ENCODE measurements at places on chromosomes 7 and 10.

DNA sequence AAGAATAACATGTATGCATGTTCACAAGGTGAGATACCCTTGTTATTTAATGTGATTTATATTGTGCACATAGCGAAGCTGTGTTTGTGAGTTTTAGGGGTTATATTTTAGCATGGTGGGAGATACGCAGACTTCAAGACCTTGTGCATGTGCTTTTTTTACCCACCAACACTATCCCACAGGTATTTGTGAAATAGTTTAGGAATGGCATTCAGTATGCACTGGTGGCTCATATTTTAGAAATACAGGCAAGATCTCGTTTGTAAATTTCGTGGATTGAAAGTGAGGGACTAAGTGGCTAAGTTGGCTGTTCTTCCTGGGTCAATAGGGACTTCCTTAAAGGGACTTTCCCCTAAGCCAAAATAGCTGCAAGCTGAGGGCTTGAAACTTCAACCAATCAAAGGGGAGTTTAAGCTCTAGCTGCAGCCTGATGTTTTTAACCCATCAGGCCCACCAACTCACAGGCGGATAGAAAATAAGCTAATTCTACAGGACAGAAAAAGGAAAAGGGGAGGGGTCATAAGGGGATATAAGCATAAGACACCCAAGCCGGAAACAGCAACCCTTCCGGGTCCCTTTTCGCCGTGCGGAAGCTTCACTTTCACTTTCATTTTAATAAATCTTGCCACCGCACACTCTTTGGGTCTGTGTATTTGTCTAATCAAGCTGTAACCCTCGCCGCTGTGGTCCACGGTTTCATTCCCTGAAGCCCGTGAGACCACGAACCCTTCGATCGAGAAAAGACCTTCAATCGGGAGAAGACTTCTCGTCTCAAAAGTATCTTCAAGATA lies 291.0 kb downstream of the GPR158 start:
- no peak for DNase-seq

DNA sequence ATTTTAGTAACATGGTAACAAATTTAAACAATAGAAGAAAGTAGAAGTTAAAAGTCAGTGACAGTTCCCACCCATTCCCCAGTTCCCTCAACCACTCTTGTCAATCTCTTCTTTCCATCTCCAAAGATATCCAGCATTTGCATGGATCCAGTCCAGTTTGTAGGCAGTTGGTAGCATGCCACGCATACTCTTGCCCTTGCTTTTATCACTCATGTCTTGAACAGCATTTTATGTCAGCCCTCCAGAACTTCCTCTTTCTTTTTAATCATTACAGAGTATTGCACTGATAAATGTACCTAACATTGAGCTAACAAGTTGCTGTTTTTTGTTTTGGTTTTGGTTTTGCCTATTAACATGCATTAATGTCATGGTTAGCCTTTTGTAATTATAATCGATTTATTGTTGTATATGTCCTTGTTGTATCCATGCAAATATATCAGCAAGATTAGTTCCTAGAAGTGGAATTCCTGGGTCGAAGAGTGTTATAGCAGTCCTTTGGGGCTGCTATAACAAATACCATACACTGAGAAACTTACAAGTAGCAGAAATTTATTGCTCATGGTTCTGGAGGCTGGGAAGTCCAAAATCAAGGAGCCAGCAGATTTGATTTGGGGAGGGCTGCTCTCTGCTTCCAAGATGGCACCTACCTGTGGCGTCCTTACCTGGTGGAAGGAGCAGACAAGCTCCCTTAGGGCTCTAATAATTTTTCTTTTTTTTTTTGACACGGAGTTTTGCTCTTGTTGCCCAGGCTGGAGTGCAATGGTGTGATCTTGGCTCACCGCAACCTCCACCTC lies 25.7 kb downstream of the CHST3 start:
- no peak for DNase-seq

- no peak for DNase-seq
Observed at GRCh38 chr7:139047970-139048369, 12.1 kb upstream of the ZC3HAV1L start.

DNA sequence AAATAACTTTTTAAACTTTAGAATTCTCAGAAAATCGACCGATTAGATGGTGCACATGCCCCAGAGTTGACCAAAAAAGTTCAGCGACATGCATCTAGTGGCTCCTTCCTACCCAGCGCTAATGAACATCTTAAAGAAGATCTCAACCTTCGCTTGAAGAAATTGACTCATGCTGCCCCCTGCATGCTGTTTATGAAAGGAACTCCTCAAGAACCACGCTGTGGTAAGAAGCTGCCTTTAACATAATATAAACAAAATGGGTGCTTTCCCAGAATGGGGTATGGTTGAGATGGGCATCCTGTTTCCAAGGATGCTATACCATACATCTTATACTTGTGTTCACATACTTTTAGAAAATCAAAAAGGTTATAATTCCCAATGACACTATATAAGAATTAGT lies 24.6 kb downstream of the GLRX3 start:
- DNase-seq, result no peak

DNA sequence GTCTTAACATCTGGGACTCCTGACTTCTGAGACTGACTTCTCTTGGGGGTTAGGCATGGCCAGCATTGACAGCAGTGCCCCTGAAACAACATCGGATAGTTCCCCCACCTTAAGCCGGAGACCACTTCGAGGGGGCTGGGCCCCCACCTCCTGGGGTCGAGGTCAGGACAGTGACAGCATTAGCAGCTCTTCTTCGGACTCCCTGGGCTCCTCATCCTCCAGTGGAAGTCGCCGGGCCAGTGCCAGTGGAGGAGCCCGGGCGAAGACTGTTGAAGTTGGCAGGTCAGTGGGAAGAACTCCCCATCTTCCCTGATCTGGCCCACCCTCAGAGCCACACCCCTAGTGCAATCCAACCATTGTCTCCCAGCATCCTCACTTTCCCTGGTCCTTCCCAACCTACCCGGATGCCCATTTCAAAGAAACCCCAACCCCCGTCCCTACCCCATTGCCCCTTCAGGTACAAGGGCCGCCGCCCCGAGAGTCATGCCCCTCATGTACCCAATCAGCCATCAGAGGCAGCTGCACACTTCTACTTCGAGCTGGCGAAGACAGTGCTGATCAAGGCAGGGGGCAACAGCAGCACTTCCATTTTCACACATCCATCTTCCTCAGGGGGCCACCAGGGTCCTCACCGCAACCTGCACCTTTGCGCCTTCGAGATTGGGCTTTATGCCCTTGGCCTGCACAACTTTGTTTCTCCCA lies 12.1 kb downstream of the ZSWIM8 start:
- no peak for DNase-seq

DNA sequence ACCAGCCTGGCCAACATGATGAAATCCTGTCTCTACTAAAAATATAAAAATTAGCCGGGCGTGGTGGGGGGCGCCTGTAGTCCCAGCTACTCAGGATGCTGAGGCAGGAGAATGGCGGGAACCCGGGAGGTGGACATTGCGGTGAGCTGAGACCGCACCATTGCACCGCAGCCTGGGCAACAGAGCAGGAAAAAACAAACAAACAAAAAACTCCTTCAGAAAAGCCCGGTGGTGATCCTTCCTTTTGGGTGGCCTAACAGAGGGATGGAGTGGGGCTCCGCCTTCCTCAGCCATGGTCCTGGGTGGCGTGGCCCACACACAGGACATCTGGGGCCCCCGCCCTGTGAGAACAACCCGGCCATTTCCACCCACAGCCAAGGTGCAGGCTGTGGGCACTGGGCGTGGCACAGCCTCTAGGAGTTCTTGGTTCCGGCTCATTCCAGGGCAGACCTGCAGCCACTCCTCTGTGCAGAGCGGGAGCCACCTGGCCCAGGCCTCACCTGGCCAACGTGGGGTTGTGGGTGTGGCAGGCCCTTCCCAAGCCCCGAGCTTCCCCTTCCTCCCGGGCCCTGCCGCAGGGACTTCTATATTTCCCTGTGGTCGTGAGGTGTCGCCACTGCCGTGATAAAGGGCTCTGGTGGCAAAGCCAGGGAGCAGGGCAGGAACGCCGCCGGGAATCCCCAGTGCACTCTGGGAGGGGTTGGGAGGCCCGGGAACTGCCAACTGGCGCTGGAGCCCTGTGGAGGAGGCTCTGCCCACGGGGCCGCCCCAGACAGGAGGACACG lies 37.6 kb downstream of the GET4 start:
- no peak for DNase-seq

DNA sequence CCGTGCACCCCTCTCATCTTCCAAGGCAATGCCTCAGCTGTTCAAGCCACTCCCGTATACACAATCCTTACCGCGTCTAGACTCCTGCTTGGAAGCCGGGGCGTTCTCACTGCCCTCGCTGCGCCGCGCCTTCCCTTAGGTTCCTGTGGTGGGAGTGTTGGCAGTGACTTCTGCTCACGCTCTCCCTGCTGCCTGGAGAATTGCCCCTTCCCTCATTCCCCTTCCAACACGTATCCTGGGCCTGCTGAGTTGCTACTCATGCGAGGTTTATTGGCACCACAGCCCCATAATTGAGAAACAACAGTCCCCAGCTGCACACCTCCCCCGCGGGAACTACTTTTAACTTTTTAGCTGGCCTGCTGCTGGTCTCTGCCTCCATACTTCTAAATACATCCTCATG lies 31.9 kb downstream of the RBM17 start:
- no peak for DNase-seq

GRCh38 chr7:20305726-20306125 lies 25.0 kb upstream of the ITGB8 start:
- DNase-seq, result no peak

DNA sequence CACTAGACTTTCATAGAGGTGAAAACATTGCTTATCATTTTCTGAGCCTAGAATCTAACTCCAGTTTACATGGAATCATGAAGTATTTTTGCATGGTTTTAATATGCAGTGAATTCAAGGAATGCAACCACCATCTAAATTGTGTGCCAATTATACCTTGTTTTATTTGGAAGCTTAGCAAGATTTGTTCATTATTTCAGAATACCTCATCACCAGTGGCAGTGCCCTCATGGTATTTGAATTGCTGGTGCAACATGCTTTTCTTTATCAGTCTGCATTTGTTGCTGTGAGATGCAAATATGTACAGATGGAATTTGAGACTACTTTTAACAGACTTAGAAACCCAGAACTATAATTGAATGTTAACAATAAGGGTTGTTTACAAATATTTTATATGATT lies 18.7 kb upstream of the ZNF800 start:
- no peak for DNase-seq

DNA sequence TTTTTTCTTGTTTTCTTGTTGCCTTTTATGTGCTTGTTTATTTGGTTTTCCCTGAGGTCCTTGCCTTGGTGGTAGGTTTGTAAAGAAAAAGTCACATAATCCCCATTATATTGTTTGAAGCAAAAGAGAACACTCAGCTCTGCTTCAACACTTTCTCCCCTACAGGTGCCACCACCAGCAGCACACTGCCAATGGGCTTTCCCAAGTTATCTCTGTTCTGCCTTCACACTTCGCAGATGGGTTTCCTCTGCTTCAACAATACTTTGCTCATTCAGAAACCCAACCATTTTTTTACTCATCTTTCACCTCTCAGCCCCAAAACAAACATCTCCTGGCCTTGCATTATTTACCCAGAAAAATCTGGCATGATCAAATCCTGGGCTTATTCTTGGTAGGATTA lies 375.1 kb upstream of the TEX47 start:
- DNase-seq, result no peak

DNA sequence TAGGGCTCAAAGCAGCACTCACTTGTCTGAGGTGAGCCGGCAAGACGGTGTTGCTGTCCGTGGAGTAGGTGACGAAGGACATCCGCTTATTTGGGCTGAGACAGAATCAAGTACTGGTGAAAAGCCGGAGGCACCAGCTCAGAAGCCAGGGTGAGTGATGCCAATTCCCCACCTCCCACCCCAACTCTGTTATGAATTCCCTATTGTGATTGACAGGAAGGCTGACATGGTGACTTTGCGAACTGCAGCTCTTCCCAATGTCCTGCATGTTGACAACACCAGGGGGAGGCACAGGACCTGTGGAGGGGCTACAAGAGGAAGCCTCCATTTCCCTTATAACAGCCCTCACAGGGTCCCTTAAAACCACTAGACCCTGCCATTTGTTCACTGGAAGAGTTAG lies 52.3 kb upstream of the MSMB start:
- no peak for DNase-seq

- no peak for DNase-seq
Observed at GRCh38 chr10:28838908-28839307, 161.6 kb downstream of the BAMBI start.

DNA sequence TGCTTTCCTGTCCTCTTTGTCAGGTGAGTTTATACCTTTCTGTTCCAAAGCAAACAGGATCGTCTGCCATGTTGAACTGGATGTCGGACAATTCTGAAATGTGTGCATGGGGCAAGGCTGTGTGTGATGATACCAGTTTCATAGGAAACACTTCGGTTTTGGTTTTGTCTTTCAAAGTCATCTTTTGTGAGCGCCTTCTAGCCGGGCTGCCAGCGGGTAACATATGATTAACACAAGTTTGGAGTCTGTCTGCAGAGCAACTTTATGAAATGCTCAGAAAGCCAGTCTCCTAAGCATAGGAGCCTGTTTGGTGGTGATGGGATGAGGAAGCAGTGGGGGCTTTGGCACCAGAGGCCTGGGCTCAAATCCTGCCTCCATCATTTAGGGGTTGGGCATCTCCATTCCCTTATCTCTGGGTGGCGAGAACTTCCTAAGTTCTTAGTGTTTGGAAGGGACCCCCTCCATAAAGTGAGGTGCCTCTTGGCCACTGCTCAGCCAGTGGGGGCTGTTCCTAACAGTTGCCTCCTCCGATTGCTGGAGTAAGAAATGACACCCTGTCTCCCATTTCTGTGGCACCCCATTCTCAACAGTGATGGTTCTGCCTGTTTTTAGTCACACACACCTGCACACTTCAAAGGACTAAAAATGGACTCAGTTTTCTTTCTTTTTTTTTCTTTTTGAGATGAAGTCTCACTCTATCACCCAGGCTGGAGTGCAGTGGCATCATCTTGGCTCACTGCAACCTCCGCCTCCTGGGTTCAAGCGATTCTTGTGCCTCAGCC lies 36.8 kb downstream of the CUX1 start:
- no peak for DNase-seq

GRCh38 chr10:6530211-6530840 lies 49.8 kb downstream of the PRKCQ start:
- DNase-seq, result no peak

- no peak for DNase-seq
Observed at GRCh38 chr10:76433161-76434005, 1002.0 kb downstream of the LRMDA start.

- no peak for DNase-seq
Observed at GRCh38 chr7:107975394-107976013, 27.5 kb downstream of the LAMB1 start.

GRCh38 chr7:46003896-46004875 lies 83.1 kb upstream of the IGFBP3 start:
- DNase-seq, result no peak

- no peak for DNase-seq
Observed at GRCh38 chr7:23863209-23863787, 153.3 kb downstream of the STK31 start.

DNA sequence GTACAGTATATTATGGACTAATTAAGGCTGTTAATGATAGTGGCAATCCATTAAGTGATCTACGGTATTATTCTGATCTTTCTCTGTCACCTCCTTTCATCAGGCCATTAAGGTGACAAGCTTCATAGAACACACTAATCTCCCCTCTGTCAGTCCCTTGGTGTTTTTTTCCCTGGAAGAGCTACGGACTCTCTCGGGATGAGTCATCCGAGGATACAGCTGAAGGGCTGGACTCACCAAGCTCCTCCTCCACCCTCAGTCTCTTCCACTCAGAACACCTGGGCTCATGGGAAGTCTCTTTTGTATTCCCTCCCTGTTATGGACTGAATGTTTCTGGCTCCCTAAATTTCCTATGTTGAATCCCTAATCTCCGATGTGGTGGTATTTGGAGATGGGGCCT lies 69.8 kb upstream of the PLXNA4 start:
- DNase-seq, result no peak

GRCh38 chr7:93178213-93178612 lies 30.0 kb upstream of the SAMD9L start:
- no peak for DNase-seq
